ENCODE measurements at places on chromosomes 2 and 18.

DNA sequence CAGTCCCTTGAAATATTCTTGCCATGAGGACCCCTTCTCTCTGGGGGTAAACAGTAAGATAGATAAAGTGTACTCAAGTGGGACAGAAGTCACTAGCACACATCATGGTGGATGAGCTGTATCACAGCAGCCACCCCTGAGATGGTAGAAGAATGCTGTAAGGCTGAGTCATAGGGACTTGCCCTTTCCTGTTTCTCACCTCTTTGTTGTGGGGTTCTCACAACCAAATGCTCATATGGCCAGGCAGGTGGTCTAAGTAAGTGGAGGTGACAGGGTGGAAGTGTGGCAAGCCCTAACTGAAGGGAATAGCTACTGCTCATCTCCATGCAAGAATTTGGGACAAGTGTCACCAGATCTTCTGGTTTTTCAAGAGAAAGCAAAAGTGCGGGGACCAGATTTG, 202.7 kb upstream of the SLC14A2 start:
- no peak for DNase-seq

DNA sequence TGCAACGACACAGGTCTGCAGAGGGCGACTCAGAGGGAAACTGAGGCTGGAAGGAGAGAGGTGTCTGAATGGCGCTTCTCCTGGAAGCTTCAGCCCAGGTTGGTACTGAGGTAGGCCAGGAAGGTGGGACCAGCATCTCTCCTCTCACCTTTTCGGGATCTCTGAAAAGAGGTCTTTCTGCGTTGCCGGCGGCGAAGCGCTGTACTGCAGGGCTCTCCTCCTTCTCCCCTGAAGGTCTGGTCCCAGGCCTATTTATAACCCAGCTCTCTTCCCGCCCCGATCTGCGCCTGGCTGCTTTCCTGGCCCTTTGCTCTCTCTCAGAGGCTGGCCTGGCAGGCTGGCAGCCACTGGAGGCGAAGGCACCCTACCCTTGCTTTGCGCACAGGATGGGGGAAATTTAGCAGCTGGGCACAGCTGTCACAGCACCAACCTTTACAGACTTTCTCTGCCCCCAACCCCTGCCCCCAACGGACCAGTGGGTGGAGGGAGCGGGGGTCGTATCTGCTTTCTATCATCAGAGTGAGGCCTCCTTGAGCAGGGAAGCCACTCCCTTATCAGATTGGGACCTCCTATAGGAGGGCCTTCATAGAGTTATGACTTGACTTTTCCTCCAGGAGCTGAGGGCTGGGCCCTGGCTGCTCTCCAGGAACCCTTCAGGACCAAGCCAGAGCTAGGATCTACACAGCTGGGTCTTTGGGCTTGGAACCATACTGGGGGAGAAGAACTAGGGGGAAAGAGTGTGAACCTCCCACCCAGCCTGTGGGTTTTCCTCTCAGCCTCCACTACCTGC, 1.1 kb downstream of the DYSF start:
- DNase-seq: peak; percentile 38

- DNase-seq: no peak
Measured at GRCh38 chr2:143420313-143420712, 291.1 kb downstream of the ARHGAP15 start.

DNA sequence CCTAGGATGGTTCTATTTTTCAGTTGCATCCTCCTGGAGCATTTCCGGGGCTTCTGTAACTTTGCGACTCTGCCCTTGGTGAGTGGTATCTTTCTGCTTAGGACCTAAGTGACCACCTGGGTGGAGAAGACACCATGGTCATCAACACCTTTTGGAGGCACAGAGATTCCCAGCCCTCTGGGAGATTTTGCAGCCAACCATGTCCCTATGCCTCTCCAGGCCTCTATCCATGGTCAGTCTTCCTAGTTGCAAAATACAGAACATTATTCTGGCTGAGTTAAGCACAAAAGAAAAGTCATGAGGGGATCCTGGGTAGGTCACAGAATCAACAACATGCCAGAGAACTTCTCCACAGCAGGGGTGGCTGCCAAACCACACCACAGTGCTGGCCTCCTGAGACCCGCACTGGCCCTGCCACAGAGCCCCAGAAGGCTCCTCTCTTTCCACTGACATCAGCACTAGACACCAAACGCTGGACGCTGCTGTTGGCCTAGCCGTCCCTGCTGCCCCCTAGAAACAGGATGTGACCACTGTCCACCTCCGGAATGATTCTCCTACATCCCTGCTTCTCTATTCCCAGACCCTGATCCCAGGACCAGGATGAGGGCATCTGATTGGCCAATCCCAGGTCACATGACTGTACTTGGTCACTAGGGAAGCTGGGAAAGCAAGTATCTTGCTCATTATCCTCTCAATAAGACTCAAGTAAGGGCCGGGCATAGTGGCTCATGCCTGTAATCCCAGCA, 47.7 kb downstream of the SMAD7 start:
- DNase-seq: no peak

DNA sequence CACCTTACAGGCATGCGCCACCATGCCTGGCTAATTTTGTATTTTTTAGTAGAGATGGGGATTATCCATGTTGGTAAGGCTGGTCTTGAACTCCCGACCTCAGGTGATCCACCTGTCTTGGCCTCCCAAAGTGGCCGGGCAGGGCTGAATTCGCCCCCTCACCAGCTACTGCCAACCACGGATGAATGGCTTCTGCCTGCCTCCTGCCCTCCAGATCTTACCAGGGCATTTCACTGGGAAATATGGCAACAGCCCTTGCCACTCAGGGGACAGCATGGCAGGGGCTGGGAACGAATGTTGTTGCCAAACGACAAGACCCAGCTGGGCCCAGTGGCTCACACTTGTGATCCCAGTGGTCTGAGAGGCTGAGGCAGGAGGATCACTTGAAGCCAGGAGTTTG, 1.8 kb upstream of the ALPP start:
- no peak for DNase-seq

DNA sequence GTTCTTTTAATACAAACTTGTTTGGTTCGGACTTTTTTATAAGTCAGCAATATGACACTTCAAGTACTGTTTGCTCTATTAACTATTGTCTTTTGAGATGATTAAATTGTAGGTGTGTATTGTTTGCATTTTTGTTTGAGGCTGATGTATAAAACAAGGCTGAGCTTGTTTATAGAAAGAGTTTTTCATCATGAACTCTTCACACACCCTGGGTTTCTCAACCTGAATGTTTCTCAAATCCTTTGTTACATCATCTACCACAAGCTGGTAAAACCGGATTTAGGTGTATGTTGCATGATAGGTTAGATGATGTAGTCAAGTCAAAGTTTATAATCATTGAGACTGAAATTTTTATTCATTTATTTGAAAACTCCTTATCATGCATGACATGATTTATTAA, 335.2 kb upstream of the LRATD1 start:
- DNase-seq: no peak

DNA sequence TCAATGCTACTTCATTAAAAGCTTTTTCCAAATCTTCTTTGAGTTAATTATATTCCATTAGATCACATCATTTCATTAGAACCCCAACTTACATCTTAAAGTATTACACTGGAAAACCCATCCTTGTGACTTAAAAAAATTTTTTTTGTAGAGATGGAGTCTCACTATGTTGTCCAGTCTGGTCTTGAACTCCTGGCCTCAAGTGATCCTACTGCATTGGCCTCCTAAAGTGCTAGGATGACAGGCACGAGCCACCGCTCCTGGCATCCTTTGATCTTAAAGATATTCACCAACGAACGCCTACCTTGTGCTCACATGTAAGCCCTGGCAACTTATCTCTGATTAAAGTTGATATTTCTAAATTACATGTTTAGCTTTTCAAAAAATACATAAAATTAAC, 6.7 kb downstream of the LAPTM4A start:
- no peak for DNase-seq

DNA sequence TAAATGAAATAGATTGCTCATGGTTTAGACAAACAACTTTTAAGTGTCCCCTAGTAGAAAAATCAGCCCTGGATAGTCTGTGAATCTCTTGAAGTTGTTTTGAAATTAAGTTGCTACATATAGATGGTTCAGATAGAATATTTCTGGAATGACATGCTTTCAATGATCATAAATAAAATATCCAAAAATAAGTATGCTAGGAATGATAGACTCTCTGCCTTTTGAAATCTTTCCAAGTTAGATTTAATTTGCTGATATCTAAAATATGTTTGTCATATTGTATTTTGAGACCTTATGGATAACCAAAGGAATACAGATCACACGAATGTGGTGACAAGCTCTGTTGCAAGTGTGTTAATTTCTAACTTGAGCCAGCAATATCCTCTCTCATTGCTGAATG, 488.7 kb downstream of the THSD7B start:
- no peak for DNase-seq

GRCh38 chr18:58305792-58306191, 261.8 kb downstream of the NEDD4L start:
- no peak for DNase-seq

- DNase-seq: no peak
Measured at GRCh38 chr2:170201275-170201674, 23.3 kb downstream of the MYO3B start.

DNA sequence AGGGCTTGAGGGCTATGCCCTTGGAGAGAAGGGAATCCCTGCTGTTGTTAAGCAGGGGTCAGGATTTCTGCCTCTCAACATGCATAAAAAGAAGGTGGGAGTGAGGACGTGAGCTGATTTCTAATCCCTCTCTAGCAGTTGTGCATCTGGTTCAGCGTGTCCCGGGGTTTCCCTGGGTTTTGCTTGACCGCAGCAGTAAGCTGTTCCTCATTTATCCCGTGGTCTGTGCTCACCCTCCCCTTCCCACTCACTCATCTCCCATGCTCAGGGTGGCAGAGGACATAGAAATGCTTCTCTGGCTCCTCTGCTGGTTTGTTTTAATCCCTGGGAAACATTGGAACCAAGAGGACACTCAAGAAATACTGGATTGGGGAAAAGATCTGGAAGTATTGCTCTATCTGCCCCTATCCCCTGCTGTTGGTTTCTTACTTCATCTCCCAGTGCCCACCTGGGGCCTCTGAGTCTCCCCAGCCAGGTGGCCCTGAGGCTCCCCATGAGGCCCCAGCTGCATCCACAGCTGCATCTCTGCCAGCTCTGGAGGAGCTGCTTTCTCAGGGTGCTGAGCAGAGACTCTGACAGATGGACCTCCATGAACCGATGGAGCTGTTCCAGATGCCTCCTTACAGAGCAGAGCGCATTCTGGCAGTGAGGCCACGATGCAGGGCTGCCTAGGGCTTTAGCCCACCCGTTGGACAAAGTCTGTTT, 36.1 kb downstream of the TET3 start:
- DNase-seq: no peak

DNA sequence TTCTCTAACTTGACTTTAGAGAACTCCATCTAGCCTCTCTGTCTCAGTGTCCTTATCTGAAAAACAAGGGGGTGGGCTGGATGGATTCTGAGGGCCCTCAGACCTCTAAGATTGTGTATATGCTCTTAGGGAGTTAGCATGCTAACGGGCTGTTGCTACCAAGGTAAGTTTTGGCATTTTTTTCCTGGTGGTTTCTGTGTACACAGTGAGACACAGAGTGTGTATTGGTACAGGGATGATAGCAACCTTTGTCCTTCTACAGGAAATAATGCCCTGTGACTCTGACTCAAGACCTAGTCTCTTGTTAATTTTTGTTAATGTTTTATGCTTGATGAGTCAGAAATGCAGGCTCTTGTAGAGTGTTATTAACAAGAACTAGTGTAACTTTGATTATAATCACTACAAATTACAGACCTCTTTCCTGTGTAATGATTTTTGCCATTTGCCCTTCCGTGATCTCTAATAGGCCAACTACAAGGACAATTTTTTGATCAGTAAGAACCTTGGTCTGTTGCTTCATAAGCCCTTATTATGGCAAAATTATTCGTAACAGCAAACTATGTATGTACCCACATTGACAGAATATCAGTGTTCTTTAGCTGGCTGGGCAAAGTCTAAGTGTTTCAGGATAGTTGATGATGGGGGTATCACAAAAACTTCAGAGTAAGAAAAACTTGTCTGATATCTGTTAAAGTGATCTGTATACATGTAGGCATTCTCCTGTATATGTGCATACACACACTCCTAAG, 89.7 kb downstream of the SPTBN1 start:
- DNase-seq: no peak

DNA sequence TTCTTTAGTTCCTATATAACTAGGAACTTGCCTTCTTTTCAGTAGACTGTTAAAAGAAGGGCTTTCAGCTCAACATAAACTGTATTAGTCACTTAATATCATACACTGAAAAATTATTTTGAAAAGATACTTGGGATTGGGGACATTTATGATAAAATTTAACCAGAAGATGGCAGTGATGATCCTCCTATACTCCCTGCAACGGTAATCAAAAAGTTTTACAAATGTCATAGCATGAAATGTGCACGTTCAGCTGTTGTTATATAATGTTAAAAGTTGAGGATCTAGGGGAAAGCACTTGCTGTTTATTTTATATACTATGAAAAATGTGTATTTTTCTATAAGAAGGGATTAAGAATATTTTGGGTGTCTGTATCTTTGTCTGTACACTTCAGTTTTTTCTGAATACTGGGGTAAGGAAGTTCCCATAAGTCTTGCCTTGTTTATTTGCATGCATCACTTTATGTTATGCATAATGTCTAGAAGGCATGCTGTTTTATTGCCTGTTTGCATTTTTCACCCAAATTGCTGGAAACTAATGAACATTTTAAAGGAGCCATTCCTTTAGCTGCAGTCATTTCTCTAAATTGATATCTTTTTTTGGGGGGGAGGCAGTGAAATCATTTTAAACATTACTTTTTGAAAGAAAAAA, 19.0 kb downstream of the DYNC1I2 start:
- no peak for DNase-seq

- DNase-seq: no peak
Measured at GRCh38 chr2:81648806-81649205, 1344.3 kb upstream of the LRRTM1 start.

DNA sequence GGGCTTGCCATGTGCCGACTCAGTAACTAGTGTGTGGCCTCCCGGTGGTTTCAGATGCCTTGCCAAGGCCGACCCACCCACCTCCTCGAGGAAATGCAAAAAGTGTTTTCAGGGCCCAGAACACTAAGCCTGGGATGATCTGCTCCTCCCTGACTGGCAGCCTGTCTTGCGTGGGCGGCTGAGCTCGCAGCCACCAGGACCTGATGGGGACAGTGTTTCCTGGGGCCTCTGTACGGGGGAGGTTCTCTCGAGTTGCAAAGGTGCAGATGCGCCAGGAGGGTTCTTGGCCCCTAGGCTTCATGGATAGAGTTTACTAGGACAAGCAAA, 85.2 kb downstream of the GLI2 start:
- DNase-seq: no peak
